CD8-positive, alpha-beta T cell (primary cell): ENCODE measurements at places on chromosomes 5 and 9. TPM values are rescaled to one million over a fixed set of nuclear protein-coding genes. Genes with fewer than 3 reads are reported as not detected.

The HRH2 gene
- total RNA-seq, result 1.4 TPM

The TLX3 gene
- total RNA-seq, result not detected

The ITGA2 gene
- total RNA-seq, result not detected

The EGR1 gene
- 12.7 TPM for total RNA-seq

The SLC9A3 gene
- 1.8 TPM for total RNA-seq

The PCDHA12 gene
- not detected for total RNA-seq
